ENCODE measurements at places on chromosomes 6 and 20. TPM values are rescaled to one million over a fixed set of nuclear protein-coding genes. Genes with fewer than 3 reads are reported as not detected.

The TUBB2B gene
- 17.8 TPM for total RNA-seq

The ELOVL2 gene
- total RNA-seq: 0.59 TPM

The SRMS gene
- total RNA-seq: 1.1 TPM

The NINL gene
- 15.7 TPM for total RNA-seq

The BHLHE23 gene
- total RNA-seq: not detected

The TRIM10 gene
- 2.2 TPM for total RNA-seq

The SULF2 gene
- total RNA-seq: 72.1 TPM

The TNFAIP3 gene
- 43.9 TPM for total RNA-seq

The IL17A gene
- total RNA-seq: not detected

The PNISR gene
- 156 TPM for total RNA-seq

DNA sequence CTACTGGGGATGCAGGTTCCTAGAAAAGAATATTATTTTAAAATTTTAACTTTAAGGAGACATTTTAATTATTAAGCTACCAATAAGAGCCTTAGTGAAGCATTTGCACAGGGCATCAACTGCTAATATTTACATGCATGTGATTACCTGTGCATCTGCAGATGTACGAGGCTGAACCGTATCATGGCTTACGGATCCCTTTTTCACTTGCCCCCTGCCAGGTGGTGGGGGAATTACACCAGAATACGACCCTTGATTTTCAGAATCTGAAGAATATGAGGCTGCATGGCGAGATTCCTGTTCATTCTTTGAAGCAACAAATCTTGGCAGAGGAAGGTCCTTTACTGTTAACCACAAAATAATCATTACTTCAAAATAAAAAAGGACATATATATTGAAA is 42.7 kb downstream of the REPS1 start:
- DNase-seq: no peak

- no peak for DNase-seq
Measured at GRCh38 chr6:117890172-117890571, 16.9 kb upstream of the SLC35F1 start.

DNA sequence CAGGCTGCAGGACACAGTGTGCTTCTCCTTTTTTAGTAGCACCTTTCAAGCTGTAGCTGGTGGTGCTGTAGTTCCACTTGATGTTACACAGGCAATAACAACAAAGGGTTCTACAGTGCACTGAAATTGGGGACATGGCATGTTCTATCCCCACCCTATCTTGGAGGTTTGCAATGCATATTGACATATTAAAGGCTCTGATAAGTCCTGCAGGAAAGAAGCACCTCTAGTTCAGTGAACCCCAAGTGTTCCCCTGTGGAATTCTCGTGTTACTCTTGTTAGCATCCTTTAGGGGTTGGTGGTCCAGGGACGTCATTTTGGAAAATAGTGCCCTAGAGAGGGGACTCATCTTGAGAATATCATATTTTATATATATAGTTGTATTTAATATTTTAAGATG is 337.6 kb downstream of the DHX35 start:
- no peak for DNase-seq

GRCh38 chr6:154039231-154039842 is at the start of gene OPRM1:
OPRM1 (plus strand) TSS chr6:154039240; CDS start chr6:154039545, 305 bp downstream.
- no peak for DNase-seq

GRCh38 chr6:69985180-69985579 is 118.8 kb downstream of the COL19A1 start:
- DNase-seq: no peak

- no peak for DNase-seq
Measured at GRCh38 chr6:79635232-79635543, 4.1 kb downstream of the SH3BGRL2 start.

DNA sequence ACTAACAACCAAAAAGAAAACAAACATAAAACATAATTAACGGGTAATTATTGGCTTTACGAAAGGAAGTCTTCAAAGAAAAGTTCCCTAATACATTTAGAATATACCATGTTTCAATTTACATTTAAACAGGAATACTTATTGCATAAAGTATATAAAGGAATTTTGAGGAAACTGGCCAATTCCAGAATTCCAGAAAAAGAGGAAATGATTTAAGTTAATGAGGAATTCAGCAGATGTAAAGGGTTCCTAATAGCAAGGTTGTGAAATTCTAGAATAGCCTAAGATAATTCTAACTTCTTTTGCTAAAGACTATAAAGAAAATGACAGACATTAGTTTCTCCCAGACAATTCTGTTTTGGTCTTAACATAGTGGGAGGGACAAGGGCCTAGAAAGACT is 35.0 kb downstream of the DTNBP1 start:
- no peak for DNase-seq

GRCh38 chr20:60048634-60049521 is 90.7 kb downstream of the CDH26 start:
- DNase-seq: no peak

DNA sequence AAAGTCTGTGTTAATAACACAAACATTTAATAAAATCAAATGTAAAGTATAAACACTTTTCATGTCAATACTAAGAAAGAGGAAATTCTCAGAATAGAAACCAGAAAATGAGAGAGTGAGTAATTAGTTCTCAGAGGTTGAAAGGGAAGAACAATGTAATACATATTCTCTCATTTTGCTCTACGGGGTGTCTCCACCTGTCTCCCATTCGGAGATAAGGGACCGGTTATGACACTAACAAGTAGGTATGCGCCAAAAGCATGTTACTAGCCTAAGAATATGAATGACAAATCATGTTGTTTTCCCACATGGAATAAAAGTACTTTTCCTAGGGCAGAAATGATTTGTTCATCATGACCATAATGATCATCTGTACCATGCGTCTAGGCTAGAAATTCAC is 35.6 kb upstream of the PRELID3B start:
- no peak for DNase-seq

- no peak for DNase-seq
Measured at GRCh38 chr6:53495506-53496499, 49.1 kb downstream of the GCLC start.

DNA sequence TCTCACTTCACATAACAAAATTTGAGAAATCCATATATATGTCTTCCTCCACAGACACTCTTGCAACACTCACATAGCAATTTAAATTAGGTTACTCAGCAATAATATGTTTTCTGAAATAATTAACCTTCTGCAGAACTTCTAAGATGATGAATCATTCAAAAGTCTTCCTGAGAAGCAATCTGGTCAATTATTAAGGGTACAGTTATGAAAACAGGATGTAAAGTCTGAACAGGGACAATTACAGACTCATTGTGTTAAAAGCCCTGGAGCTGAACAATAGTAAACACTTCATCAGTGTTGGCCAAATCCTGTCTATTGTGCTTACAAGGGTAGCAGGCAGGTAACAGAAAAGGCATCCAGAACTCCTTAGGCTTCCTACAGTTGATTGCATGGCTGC is 75.4 kb downstream of the FILIP1 start:
- no peak for DNase-seq

- no peak for DNase-seq
Measured at GRCh38 chr20:10240655-10241054, 22.0 kb downstream of the SNAP25 start.

GRCh38 chr6:74705451-74705850 is 500.4 kb downstream of the COL12A1 start:
- no peak for DNase-seq

DNA sequence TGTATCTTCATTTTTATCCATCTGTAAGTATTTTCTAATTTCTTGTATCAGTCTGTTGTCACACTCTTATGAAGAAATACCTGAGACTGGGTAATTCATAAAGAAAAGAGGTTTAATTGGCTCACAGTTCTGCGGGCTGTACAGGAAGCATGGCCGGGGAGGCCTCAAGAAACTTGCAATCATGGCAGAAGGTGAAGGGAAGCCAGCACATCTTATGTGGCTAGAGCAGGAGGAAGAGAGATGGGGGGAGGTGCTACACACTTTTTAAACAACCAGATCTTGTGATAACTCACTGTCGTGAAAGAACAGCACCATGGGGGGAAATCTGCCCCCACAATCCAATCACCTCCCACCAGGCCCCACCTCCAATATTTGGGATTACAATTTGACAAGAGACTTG is 10.9 kb upstream of the BCKDHB start:
- DNase-seq: no peak

DNA sequence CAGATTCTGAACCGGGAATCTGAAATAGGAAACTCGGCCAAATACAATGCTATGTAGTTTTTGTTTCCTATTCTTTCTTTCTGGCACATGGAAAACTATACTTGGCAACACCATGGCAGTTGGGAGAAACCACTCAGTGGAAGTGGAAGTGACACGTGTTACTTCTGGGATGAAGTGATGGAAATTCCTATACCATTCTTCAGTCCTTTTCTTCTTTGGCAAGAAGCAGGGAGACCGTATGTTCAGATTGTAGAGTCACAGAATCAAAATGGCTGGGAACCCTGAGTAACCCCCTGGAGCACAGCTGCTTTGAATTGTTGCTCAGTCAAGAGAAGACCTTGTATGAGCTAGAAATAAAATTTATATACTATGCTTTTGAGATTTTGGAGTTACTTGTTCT is 18.8 kb upstream of the TINAG start:
- peak; percentile 63 for DNase-seq

GRCh38 chr6:112184951-112185350 is 69.4 kb downstream of the LAMA4 start:
- peak; percentile 40 for DNase-seq

DNA sequence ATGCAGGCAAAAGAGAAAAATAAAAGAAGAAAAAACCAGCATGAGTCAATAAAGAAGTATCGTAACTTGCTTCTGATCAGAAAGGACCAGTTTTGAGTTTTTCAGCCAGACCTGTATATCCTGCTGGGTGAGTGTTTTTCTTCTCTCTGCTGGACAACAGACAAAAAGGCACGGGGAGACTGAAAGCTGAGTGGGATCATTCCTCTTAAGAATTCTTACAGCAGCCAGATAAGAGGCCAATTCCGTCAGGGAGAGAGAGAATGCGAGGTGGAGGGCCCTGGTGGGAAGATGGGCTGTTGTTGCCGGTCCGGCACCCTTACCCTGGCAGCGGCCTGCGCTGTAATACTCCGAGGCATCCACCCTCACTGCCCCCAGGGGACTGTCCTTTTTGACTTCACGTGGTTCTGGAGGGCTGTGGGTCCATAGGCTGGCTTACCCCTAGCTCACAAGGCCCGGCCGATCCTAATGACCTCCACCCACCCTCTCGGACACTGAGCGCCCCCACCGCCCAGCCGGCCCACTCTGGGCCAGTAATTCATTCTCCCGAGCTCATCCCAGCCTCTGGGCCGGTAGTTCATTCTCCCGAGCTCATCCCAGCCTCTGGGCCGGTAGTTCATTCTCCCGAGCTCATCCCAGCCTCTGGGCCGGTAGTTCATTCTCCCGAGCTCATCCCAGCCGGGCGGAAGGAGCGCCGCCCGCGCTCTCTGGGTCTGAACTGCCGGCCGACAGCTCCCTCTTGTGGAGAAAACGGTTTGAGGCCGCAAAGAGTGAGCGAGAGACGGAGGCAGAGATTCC is 118.3 kb upstream of the SIRPA start:
- DNase-seq: peak; percentile 57

DNA sequence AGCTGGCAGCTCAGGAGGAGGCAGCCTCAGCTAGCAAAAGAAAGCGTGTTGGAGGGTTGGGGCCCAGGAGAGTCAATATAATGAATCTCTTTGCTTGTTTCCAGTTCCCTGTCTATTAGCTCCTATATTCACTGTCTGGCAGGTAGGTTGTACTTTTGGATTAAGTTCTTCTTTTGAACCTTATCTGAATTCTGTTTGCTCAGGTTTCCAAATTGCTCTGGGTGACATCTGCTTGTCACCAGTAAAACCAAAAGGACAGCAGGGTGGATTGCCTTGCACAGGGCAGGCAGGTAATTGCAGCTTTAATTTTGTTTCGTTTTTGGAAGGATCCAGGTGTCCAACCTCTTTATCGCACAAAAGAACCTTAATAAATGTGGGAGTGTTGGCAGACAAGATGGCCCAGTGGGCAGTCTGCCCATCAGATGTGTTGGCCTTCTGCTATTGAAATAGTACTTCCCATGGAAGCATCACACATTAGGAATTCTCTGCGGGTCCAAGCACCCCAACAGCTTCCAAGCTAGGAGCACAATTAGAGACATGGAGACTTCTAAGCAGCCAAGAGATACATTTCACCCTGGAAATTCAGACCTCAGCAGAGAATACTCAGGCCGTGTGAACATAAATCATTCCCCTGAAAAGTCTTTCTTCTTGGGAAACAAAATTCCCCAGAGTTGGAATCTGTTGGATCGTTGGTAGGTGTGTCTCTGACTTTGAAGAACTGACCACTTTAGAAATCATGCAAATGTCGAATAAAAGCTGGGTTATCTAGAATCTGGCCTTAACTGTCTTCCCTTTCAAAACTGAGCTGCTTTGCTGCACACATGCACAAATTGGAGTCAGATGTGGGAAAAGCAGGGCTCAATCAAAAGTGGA is 286.9 kb upstream of the BMP2 start:
- DNase-seq: no peak

GRCh38 chr6:1461207-1461606 is 71.8 kb downstream of the FOXF2 start:
- no peak for DNase-seq

DNA sequence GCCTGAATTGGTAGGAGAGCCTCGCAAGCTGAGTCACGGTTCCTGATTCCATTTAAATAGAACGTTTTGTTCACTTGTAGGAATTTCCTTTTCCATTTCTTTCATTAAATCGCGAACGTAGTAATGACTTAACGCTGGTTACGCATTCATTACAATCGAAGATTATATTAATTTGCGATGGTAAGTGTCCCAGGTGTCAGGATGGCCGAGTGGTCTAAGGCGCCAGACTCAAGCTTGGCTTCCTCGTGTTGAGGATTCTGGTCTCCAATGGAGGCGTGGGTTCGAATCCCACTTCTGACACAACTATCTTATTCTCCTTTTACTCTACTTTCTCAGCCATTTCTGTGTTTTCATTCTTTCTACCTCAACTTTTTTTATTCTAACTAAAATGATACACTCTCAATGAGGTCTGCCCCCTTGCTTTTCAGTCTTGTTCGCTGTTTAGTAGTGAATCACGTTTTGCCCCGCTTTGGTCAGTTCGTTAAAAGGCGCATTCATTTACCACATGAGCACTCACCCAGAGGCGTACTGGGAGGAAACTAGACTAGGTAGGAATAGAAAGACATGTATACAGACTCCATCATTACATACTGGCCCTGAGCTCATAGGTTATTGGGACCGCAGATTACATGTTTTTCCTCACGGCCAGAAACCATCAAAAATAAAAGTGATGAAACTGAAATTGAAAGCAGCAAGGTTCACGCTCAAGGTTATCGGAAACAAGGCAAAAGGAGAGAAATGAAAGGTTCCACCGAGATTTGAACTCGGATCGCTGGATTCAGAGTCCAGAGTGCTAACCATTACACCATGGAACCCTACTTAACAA is 17.3 kb upstream of the TRIM27 start:
- peak; percentile 79 for DNase-seq

GRCh38 chr20:37226889-37227288 is 34.7 kb downstream of the GHRH start:
- DNase-seq: no peak
